ENCODE measurements at places on chromosomes 5 and 9.

- DNase-seq = no peak
These were observed 449 bp upstream of the ADCY2 start for GRCh38 chr5:7395432-7395946.

- no peak for DNase-seq
These were observed 34.1 kb upstream of the FIBCD1 start for GRCh38 chr9:130972957-130973685.

DNA sequence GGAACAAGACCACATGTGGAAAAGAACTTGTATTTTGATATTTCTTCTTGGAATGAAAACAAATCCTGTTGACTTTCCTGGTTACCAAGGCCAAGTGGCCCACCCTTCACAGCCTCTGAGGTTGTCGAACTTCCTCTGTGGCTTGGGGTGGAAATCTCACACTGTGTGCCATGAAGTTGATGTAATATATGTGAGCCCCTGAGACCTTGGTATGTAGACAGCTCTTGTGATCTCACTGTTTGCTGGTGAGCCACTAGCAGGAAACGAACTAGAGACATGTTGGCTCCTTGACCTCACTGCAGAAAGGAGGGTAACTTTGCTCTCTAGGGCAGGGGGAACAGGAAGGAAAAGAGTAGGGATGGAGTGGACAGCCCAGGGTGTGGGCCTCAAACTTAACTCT, 159.4 kb downstream of the ARHGAP26 start:
- DNase-seq = no peak

DNA sequence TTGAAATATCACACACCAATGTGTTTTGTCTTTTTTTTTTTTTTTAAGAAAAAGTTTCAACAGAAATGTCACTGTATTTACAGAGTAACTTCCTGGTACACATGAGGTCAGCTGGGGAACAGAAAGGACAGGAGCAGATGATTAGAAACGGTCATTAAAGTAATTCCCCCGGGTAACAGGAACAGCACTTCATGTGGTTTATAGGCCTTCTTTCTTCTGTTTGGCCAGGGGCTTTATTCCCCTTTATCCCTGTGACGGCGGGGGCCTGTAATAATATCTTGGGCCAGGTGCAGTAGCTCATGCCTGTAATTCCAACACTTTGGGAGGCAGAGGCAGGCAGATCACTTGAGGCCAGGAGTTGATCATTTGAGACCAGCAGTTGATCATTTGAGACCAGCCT, 30.5 kb upstream of the MSH3 start:
- DNase-seq = no peak

- DNase-seq = no peak
These were observed 2.5 kb downstream of the ERBIN start for GRCh38 chr5:65928860-65929259.

- no peak for DNase-seq
These were observed 14.8 kb downstream of the RBM27 start for GRCh38 chr5:146218168-146218567.

DNA sequence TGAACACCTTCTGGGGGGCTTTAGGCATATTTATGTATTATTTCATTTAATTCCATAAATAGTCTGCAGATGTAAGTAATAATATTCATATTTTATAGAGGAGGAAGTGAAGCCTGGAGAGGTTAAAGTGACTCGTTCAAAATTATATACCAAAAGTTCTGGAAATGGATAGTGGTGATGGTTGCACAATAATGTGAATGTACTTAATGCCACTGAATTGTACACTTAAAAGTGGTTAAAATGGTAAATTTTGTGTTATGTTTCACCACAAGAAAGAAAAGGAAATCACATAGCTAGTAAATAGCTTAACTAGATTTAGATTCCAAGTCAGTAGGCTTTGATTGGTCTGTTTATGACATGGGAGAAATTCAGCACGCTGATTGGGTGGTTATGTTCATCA, 13.0 kb upstream of the TMEFF1 start:
- no peak for DNase-seq

- no peak for DNase-seq
These were observed 10.2 kb upstream of the IL12B start for GRCh38 chr5:159340511-159340910.

- no peak for DNase-seq
These were observed 34.2 kb upstream of the MYOT start for GRCh38 chr5:137833463-137833862.

DNA sequence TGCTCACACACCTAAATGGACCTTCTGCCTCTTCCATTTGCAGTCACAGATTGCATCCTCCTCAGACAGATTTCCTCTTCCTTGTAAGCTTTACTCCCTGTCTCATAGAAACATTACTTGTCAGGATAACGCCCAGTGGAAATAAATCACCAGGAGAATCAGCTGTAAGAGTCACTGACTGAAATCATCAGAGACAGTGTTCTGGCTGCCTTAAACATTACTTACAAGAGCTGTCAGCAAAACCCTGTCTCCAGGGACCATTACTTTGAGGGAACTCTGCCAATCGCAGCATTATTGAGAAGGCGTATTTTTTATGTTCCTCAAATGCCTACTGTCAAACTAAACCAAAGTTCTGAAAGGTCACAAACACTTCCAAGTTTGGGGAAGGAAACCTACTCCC, 5.9 kb downstream of the DPYSL3 start:
- no peak for DNase-seq

GRCh38 chr9:93084471-93084881, 11.5 kb upstream of the CARD19 start:
- DNase-seq = no peak

GRCh38 chr9:1869843-1870242, 145.3 kb upstream of the SMARCA2 start:
- DNase-seq = no peak

DNA sequence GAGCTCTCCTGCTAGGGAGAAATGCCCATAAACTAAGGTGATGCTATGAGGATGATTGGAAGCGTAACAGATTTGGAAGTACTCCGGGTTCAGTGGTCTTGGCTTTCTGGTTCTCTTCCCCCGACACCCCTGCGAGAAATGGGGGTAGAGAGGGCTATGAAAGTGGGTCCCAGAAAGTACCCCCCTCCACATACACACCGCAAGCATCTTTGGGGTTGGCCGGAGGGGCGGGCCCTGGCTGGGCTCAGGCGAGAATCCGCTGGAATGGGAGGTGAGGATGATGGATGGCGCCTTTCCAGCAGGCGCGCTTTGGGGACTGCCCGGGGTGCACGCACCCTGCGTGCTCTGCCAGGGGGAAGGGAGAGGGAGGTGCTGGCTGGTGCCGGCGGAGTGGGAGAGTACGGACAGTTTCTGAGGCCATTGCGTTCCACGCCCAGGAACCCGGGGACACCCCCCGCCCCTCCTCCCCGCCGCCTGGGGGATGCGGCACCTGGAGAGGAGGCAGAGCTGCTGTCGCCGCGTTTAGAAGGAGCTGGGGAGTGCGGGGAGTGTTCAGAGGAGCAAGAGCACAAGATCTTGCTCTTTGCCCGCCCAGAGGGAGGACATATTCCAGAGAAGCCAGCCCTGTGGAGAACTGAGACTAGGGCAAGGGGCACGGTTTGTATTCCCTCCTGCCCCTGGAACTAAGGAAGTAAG, 1.9 kb downstream of the PCSK5 start:
- no peak for DNase-seq

GRCh38 chr5:136891175-136891972, 526.0 kb upstream of the TRPC7 start:
- DNase-seq = no peak

GRCh38 chr9:121947775-121948174, 145.3 kb downstream of the TTLL11 start:
- DNase-seq = no peak

DNA sequence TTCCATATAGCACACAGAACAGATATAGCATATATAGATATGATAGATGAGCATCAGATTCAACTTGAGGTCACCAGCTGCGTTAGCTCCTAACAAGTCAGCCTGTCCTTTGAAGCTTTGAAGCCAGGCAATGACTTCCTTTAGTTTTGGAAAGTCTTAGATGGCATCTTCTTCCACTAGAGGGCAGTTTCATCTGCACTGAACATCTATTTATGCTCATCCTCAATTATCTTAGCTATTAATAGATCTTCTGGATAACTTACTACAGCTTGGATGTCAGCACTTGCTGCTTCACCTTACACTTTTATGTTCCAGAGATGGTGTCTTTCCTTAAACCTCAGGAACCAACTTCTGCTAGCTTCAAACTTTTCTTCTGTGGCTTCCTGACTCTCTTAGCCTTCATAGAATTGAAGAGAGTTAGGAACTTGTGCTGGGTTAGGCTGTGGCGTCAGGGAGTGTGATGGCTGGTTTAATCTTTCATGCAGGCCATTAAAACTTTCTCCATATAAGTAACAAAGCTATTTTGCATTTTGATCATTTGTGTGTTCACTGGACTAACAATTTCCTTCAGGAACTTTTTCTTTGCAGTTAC, 1401.4 kb downstream of the EFNA5 start:
- DNase-seq = no peak

DNA sequence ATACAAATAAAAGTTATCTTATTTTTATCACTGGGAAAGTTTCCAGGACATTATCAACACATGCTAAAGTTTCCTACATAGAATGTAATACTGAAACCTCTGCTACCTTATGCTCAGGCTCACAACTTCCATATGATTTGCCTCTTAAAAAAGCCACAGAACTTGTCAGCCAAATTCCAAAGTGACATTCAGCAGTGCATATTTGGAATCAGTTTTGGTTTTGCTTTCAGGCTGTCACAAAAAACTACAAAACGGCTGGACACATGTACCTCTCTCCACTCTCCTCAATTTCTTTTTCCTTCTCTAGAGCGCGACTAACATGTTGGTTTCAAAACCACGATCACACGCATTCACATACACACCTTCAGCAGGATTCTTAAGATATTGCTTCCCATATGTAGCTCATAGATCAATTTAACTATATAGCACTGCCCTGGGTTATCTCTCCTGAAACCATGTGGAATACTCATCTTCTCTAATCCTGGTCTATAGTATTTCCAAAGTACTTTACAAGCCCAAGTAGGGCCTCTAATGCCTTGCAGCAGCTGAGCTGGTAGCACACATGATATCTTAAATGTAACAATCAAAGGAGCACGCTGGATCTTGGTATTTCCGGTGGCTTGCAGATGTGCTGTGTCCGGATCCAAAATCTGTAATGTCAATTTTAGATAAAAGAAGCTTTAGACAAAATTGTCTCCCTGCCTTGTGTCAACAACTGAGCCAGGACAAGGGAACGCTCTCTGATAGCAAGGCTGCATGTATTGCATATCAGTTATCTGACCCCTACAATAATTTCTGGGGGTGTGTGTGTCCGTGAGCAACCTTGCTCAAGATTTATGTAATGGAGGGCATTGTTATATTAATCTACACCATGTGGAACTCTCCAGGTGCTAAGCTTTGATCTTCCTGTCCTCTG, 203.2 kb downstream of the DMRT2 start:
- DNase-seq = no peak

DNA sequence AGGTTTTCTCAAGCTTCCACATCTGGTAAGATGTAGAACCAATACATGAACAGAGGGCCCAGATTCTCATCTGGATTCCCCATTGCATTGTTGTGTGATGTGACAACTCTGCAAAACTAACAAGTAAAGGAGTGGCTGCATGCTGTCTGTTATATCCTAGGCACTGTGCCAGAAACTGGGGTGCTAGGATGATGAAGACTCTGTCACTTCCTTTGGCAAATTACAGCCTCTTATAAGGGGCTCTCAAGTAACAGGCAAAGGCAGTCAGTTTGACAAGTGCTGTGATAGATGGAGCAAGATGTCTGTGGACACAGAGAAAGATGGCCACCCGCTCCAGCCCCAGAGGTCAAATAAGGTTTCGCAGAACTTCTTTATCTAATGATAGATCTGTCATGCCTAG, 115.7 kb downstream of the PAPPA start:
- DNase-seq = no peak

DNA sequence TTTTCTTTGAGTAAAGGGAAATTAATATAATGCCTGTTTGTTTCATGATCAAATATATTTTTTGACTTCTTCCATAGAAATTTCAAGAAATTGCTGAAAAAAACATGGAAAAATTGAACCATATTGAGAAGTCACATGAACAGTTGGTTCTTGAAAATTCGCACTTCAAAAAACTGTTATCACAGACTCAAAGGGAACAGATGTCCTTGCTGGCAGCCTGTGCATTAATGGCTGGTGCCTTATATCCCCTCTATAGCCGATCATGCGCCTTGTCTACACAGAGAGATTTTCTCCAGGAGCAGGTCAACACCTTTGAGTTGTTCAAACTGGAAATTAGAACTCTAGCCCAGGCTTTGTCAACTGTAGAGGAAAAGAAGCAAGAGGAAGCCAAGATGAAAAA, 191.4 kb downstream of the CCDC171 start:
- DNase-seq = no peak

GRCh38 chr9:114721491-114722079, 39.6 kb upstream of the TEX48 start:
- DNase-seq = no peak

DNA sequence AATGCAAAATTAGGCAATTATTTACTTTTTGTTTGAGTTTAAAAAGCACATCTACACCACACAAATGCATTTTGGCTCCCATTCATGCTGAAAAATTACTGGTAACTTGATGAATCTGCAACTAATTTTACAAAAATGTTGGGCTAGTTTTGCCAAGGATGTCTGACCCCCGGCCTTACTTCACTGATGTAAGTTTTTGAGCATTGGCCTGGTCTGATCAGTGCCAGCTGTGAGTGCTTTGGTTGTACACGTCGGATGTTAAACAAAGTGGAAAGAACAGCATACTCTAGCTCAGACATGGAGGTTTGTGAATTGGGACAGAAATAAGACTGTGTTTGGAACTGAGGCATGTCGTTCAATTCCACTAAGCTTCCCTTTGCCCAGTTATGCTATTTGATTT, 1044.2 kb downstream of the TLE4 start:
- DNase-seq = no peak

DNA sequence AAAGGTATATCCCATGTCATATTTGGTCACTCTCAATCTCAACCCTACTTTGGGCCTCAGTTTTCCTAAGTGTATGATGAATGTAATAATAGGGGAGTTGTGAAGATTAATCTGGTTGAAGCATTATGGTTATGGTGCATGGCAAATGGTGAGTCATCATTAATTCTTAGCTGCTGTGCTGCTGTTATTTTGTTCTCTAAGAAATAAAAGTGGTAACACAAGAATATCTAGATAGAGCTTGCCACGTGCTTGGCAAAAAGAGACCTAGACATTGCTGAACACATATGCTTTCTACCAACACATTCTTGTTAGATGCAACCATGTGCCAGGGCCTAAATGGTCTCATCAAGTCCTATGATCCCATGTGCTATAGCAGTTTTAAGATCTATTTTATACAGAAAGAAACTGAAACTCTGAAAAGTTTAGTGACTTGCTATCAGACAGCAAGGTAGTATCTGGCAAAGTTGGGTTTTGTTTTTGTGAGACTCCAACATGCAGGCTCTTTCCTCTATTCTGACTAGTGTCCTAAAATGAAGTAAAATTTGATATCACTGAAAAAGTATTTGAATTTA, 699.9 kb upstream of the MEF2C start:
- DNase-seq = no peak

DNA sequence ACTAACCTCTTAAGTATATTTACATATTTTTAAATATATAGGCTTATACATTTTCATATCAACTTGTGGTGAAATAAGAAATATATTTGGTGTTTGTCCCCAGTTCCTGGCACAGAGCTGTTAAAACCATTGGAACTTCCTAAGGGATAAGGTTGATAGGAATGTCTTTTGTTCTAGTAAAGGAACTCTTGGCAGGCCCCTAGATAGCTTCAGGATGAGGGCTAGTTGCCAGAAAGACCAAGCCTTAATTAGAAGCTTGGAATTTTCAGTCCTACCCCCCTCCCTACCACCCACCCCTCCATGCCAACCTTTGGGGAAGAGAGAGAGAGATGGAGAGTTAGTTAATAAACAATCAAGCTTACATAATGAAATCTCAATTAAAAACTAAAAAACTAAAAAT, 638.6 kb upstream of the ACO1 start:
- DNase-seq = no peak

GRCh38 chr5:153530357-153531143, 40.1 kb downstream of the GRIA1 start:
- DNase-seq = no peak

All from activated CD8-positive, alpha-beta memory T cell treated with anti-CD3 and anti-CD28 coated beads for 1 hour (primary cell).